ENCODE measurements at places on chromosomes 5 and 9.

DNA sequence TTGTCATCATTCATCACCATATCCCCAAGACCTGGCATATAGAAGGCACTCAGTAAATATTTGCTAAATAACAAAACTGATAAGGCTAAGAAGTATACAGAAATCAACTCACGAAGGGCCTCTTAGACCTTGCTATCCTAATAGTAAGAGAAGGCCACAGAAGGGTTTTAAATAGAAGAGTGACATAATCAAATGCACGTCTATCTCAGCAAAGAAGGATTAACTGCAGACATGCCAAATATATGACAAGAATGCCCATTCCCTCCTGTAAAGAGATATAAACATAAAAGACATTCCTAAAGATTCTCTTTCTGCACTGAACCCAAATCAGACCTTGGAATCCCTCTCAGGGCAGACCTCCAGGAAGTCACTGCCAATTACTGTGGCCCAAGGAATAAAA is 34.1 kb downstream of the ECPAS start:
- DNase-seq, result no peak

GRCh38 chr9:81384911-81385310 is 304.4 kb downstream of the TLE1 start:
- no peak for DNase-seq

DNA sequence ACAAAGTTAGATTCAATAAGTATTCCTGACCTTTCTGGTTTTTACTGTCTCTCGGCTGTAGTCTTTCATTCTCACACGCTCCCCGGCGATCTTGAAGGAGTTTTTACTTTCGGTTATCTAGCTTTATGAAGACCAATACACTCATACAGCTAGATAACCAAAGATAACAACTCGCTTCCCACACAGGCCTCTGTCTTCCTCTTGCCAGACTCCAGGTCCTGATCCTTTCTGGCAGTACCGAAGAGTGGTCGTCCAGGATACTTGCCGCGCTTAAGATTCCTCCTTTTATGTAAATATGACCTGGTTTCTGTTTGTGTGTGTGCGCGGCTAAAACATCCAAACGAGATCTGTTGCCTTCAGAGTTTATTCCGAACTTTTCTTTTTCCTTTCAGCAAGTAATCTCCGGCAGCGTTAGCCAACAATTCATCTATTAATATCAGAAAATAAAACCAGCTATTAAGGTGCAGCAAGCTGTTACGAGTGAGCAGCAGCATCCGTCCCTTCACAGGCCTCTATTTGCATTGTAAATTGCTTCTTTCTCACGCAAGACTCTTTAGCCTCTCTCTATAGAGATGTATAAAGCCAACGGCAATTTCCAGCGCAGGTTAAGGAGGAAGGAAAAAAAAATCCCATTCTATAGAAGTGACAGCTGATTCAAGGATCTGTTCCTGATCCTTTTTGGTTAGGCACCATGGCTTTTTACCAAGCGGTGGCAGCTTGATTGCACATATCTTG is 216.1 kb downstream of the MEF2C start:
- DNase-seq, result no peak

DNA sequence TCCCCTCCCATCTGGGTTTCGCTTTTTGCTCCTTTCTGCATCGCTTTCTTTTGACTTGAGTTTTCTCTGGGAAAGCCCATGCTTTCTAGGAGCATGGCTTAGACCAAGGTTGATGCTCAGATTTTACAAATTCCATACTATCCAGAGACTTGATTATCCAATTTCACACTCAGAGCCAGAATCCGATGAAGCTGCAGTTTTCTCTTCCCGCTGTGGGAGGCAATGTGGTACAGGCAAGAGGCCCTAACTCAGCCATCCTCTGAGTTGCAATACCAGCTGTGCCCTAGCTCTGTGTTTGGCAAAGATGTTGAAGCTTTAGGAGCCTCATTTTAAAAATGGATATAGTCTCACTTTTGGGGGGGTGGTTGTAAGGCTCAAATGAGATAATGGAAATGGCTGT is 85.1 kb downstream of the BRINP1 start:
- no peak for DNase-seq

DNA sequence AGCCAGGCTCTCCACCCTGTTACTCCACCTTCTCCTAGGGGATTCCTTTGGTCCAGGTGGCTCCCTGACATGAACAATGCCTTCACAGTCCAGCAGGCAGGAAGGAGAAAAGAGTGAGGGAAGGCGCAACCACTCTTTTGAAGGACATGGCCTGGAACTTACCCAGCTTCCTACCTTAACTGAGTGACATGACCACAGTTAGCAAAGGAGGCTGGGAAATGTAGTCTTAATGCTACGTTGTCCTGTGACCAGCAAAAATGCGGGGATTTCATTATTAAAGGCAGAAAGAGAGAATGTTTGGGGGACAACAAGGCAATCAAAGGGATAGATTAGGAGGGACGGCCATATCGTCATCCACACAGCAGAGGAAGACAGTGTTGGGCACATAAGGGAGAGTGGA is 100.3 kb upstream of the ERCC6L2 start:
- DNase-seq, result no peak

- no peak for DNase-seq
Measured at GRCh38 chr5:66234241-66234640, 90.1 kb downstream of the SREK1 start.

GRCh38 chr5:68110264-68110663 is 105.3 kb upstream of the PIK3R1 start:
- DNase-seq, result no peak
